NCI-H1092 (cell line): ENCODE measurements at places on chromosomes 7 and 10.
A peak's percentile ranks its signal among the peaks of the same experiment; 100 is the strongest.

GRCh38 chr10:25059990-25060389, 43.6 kb downstream of the THNSL1 start:
- no peak for DNase-seq

DNA sequence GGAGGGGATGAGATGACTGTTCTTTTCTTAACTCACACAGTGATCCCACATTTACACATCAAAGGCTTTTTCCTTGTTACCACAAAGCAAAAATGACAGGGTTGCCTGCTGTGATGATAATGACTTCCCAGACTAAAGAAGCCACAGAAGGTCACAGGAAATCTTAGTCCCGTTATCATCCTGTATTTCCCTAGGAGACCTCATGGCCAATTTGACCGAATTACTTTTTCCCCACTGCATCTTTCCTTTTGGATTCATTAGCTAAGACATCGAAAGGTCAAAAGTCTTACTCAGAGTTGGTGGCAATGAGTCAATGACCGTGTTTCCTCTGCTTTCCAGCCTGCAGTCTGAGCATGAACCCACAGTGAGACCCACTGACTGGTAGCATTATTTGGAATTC, 130.1 kb upstream of the INHBA start:
- no peak for DNase-seq

DNA sequence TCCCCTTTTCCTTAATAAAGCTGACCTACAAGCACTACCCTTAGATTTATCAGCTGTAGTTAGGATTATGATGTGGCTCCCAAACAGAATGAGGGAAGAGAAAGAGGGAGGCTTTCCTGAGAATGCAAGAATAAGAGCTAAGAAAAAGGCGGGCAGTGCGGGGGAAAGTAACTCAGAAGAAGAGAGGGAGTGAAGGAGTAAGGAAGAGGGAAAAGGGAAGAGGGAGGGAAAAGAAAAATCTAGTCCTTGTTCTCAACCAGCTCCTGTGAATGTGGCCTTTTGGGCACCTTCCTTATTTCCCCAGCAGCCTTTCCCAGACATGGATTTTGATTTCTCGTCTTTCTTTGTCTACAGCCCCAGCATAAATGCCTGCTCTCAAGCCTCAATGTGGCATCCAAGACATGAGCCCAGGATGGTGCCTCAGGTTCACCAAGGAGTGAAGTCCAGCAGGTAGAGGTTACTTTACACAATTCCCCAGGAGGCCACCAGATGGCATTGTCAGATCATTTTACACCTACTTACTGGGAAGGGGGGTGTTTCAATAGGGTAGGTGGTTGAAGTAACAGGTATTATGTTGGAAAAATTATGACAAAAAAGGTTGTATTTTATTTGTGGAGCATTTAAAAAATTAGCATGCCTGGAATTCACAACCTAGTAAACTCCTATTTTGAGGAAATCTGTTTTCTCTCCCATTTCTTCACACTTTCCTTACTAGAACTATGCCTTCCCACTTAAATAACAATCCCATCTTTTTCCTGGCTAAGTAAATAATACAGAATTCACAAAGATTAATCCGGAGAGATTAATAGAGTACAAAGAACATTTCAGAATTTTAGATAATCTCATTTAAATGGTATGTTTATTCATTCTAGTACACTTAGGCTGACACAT, 106.5 kb downstream of the HTR7 start:
- peak; percentile 9 for DNase-seq

DNA sequence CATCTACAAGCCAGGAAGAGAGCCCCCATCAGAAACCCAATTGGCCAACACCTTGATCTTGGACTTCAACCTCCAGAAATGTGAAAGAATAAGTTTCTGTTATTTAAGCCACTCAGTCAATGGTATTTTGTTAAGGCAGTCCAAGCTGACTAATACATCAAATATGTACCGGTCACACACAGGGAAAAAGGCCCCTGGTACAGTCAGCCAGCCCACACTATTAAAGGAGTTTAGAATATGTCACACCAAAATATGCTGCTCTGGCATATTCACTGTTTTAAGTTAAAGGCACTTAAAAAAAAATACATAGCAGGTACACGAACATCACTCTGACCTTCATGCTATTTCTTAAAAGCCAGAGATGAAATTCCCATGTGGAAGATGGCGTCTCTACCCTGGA, 15.2 kb upstream of the CDCA7L start:
- no peak for DNase-seq

DNA sequence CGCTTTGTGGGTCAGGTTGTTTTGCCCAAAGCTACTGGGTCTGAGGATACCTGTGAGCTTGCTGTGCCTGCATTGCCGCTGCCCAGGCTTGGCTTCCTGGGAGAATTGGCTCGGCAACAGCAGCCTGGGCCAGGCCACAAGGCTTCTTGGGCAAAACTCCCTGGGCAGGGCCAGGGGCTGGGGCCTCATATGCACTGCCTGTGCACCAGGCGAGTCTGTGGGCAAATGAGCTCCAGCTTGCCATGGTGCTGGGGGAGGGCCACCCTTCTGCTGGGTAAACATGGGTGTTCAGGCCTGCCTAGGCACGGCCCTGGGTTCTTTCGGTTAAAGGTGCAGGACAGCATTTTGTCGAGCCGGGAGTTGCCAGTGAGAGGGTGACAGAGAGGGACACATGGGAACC, 19.4 kb downstream of the ZMIZ1 start:
- no peak for DNase-seq

- DNase-seq = no peak
Observed at GRCh38 chr7:149353739-149354504, 91.9 kb downstream of the ZNF783 start.

DNA sequence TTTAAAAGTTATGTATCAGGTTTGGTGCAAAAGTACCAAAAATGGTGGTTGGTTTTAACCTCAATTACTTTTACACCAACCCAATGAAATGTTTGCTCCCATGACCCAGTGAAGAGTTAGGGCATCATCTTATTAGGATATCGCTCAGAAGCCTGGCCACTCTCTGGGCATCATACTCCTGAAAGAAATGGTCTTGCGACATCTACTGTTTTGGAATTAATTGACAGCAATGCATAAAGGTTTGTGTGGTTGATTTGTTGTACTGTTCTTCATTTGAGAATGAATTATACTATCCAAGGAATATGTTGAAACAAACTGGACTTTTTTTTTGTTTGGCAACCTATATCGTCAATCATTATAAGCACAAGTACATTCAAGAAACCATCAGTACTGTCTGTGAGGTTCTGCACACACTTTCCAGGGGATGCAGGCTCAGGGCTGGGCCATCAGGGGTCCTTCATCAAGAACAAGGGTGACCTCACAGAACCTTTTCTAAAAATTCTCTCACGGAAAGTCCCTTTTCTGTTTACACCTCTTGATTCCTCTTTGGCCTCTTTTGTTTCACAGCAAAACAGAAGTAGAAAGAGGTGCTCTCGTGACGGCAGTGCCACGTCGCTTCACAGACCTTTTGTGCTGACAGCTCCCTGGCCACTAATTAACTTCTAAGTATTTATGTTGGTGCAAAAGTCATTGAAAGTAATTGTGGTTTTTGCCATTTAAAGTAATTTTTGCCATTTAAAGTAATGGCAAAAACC, 117.2 kb upstream of the KLF6 start:
- DNase-seq = no peak

- DNase-seq = no peak
Observed at GRCh38 chr7:40105879-40106473, 28.4 kb downstream of the MPLKIP start.
